ENCODE measurements at places on chromosomes 2 and 18.

- no peak for DNase-seq
Observed at GRCh38 chr2:118062048-118062447, 26.2 kb upstream of the INSIG2 start.

- no peak for DNase-seq
Observed at GRCh38 chr2:38466876-38467767, 90.0 kb upstream of the ATL2 start.

DNA sequence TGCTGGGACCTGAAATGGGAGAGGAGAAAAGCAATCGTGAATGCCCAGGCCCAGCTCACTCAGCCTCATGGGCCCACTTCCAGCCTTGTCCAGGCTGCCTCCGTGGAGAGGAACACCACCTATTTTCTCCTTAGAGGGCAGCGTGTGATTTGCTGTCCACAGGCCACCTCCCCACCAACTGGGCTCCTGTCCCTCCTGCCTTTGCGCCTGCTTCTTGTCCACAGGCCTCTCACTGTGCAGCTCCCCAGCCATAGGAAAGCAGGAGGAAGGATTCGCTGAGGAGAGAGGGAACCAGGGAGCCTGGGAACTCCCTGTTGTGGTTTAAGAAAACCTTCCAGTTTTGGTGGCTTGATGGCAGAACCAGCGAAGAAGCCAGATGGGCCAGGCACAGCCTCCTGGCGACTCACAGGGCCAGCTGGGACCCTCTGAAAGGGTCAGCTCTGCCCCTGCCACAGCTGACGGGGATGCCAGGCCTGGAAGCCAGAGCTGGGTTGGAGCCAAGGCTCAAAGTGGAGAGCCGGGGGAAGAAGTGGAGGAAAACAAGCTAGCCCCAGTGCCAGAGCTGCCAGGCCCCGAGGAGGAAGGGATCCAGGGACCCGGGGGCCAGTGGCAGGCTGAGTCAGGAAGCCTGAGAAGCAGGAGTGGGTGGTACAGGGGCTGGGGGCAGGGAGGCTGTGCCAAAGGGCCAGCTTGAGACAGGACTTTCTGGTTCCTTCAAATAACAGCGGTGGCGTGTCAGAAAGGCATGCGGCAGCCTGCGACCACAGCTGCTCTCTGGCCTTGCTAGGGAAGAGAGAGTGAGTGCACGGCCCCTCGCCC, 9.9 kb downstream of the TMBIM1 start:
- DNase-seq, result peak; percentile 54

DNA sequence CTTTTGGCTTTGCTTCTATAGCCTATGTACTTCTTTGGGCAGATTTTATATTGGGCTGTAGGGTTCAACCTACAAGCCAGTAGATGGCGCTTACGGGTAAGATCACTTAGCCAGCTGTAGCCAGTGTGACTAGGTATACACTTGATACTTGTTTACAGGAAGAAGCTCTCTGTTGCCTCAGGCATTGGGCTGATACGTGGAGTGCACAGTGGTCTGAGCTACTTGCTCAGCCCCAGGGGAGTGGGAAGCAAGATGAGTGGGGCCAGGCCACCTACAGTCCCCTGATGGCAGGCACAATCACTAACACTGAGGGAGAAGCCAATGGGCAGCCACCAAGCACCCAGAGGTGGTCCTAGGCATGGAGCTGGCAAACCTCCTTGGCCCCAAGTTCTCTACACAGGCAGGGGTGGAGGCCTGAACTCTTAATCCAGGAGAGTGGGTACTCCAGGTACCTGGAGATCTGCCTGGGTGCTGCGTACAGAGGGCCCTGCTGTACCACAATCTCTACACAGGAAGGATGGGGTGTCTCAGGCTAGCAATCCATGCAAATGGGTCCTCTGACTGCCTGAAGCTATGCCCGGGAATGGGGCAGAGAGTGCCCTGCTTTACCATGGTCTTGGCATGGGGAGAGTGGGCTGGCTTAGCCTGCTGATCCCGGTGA, 122.2 kb downstream of the NCOA1 start:
- DNase-seq, result peak; percentile 14

DNA sequence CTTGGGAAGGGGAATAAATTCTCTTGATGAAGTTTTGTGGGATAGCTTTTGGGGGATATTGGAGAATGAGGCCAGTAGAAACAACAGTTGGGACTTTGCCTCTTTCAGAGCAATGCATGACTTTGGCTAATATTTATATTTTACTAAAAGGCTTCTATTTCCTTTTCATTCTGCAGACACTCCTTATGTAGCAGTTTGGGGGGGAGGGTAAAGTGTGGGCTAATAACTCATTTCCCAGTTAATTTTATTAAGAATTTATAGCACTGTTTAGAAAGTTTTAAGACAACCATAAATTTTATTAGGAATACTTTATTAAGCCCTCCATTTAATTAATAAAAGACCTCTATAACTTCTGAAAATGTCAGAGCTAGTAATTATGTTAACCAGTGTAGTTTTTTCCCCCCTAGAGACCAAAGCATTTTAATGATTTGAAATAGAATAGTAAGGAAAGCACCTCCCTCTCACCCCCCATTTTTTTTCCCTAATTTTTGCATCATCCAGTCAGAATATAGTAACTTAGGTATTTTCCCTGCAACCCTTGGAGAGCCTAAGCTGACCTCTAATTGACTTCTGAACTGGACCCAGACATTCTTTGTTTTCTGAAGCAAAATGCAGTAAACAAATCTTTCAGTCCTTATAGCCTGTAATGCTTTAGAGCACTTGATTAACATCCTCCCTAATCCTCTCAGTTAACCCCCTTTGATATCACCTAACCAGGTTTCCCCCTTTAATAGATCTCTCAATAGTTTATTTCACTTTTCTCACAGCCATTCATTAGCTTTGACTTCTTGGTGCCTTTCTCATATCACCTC, 5.0 kb upstream of the MEIS1 start:
- DNase-seq, result no peak

- DNase-seq, result peak; percentile 70
Observed at GRCh38 chr18:61606759-61607158, 273.5 kb downstream of the CDH20 start.

- no peak for DNase-seq
Observed at GRCh38 chr2:231679908-231680284, 28.4 kb upstream of the PTMA start.

DNA sequence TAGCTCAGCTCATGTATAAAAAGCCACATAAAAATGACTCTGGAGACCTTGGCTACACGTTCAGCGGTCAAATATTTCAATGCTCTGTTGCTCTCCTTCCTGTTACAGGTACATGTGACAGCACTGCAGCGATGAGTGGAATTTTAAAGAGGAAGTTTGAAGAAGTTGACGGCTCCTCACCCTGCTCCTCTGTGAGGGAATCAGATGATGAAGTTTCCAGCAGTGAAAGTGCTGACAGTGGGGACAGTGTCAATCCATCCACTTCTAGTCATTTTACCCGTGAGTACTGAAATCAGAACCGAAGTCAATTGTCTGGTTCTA, 125.4 kb downstream of the CSRNP3 start:
- DNase-seq, result no peak

DNA sequence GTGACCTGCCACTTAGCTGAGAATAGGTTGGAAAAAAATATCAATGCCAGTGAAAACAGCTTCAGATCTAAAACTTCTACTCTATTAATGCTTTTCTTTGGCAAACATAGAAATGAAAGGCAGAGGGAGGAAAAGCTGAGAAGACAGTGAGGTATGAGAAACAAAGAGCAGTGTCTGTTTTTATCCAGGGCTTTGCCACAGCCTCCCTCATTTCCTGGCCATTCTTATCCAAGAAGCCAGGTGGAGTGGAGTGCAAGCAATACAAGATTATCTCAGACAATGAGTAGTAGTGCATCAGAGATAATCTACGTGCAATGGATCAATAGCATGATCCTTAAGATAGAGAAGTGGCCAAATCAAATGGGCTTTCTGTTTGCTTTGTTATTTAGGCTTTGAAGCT, 808.7 kb upstream of the PIK3C3 start:
- no peak for DNase-seq

DNA sequence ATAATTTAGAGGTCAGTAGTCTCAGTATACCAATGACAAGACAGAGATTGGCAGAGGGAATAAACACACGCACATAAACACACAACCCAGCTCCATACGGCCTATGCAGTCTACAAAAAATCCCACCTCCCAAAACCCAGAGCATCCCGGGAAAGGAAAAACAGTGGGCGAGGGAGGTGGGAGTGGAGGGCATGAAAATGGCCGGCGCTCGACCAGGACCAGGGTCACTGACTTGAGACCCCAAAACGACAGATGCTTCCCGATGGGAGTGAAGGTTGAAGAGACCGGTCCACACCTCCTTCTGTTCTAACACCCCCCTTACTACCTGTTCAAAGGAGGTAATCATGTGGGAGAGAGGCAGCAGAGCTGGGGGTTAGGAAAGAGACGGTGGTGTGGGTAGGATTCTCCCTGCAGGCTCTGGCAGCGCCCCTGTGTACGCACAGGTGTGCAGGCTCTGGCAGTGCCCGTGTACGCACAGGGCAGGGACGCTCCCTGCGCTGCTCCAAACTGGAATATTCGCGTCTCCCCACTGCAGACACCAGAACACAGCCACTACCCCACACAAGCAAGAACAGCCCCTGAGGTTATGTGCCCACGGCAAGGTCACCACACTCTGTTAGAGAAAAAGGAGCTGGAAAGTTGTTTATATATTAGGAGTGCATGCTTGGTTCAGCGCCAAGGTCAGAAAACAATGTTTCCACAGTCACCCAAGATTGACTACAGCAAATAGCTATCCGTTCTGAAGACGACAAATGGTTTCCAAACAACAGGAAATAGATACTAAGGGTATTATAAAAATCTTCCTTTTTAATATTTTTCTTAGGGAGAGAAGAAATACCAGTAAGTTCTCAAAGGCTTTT, 67.9 kb downstream of the EIPR1 start:
- no peak for DNase-seq

DNA sequence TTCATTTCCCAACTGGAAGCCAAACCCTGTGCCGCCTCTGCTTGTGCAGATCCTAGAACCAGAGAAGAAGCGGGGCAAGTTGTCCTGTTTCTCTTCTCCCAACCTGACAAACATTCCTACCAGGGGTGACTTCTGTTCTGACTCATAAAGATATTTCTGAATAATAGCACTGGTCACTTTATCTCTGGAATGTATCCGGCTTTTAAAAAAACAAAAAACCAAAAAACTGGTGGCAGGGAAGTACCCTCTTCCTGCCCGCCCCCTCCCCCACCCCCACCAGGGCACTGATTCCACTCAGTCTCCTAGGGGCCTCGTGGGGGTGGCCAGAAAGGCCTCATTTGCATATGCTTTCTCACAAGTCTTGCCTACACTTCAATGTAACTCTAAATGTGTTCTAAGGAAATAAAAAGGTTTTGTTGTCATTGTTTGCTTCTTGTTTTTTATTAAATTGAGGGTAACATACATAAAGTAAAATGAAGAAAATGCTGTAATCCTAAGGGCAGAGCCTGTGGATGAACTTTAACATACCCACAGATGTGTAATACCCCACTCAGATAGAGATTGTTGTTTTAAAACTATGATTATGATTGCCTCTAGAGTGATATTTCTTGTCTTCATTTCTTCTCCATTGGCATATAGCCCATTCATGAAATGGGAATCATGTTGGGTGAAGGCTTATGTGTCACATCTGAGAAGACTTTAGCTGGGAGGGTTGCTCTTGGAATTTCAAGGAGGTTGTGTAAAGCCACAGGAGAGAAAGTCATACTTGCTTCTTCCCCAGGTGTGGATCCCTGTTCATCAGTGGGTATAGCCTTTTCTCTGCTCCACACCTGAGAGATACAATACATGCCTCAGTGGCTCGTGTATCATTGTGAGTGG, 5.3 kb upstream of the FOSL2 start:
- DNase-seq, result no peak

- no peak for DNase-seq
Observed at GRCh38 chr2:229634601-229635370, 79.6 kb downstream of the DNER start.

DNA sequence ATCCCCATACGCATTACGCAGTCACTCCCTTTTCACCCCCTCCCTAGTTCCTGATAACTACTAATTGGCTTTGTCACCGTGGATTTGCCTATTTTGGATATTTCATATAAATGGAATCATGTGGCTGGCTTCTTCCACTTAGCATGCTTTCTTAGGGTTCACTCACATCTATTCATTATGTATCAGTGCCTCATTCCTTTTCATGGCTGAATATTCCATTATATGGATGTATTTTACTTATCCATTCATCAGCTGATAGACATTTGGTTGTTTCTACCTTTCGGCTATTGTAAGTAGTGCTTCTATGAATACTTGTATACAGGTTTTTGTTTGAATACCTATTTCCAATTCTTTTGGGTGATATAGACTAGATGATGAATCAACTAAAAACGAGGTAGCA, 4.9 kb downstream of the ATP5MC3 start:
- no peak for DNase-seq

DNA sequence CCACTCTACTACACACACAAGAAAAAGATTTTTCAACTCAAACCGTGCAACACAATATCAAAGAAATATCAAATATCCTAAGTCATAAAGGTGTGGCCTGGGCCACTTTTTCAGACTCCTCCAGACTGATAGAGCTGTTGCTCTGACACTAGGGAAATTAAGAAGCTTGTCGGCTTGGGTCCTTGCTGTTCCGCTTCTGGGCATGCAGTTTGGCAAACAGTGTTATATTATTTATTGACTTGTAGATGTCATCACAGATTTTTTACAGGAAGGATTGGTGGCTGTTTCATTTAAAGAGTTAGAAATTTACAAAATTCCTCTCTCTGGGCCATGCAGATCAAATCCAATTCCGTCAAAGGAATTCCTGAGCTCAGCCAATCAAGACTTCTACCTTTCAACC, 98.3 kb upstream of the MSH2 start:
- DNase-seq, result no peak

GRCh38 chr2:137879121-137879520, 85.2 kb upstream of the HNMT start:
- DNase-seq, result no peak

- DNase-seq, result no peak
Observed at GRCh38 chr2:181910028-181910831, 18.7 kb downstream of the ITPRID2 start.

GRCh38 chr18:41311571-41312547, 643.2 kb upstream of the PIK3C3 start:
- DNase-seq, result no peak

GRCh38 chr18:22257022-22257543, 87.7 kb downstream of the GATA6 start:
- DNase-seq, result no peak

DNA sequence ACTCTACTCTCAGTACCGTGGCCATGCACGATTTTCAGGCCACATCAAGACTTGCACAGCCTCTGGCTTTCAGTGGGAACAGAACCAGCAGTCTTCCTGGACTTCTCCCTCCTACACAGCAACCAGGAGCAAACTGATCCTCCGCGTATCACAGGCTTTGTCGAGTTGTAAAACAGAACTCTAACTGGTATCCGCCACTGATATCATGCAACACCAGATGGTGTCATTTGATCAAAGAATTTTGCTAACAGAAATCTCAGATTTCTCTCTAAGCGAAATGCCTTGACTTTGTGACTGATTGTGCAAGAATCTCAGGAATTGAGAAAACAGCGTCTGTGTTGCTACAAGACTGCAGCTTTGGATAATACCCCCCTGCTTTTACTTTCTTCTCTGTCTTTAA, 85.7 kb downstream of the COPS8 start:
- DNase-seq, result peak; percentile 68

GRCh38 chr2:123839326-123839725, 185.8 kb upstream of the CNTNAP5 start:
- DNase-seq, result no peak

GRCh38 chr2:181264001-181264400, 193.2 kb upstream of the ITGA4 start:
- no peak for DNase-seq

- DNase-seq, result no peak
Observed at GRCh38 chr2:71074893-71075395, 6.5 kb downstream of the NAGK start.
